Activated naive CD4-positive, alpha-beta T cell treated with anti-CD3 and anti-CD28 coated beads, Interleukin-2, amount 10 ng/mL, durations not matched to agents 7 days and 5 days (primary cell): ENCODE measurements at places on chromosomes 3 and 15.

DNA sequence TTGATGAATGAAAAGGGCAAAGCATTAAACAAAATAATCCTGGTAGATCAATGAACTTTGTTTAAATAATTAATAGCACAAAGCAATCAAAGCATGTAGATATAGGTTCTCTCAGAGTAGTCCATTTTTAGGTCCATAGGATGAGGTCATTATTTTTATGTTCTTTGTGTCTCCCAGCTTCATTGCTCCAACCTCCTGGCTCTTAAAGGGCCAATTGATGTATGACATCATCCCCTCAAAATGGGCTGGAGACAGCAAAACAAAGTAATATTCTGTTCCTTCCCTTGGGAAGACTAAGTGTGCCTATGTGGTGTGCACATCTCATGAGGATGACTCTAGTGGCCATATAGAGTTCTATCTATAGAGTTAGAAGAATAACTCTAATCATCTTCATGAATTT is 49.5 kb downstream of the HMG20A start:
- DNase-seq: no peak

DNA sequence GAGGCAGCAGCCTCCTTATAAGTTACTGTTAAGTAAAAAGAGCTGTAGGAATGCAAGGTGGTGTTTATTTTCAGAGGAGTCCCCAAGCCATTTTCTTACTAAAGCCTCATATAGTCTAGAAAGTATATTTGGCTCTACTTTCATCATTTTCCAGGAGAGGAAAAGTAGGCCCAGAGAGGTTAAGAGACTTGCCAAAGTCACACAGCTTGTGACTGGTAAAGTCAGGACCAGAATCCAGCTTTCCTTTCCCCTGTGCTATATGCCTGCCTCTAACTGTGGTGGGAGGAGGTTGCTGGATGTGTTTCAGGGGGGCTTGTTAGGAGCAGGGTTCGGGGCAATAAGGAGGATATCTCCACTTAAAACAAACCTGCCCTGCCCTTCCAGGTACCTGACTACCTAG is 7.2 kb upstream of the OGG1 start:
- DNase-seq: no peak

- DNase-seq: no peak
These were observed 46.7 kb downstream of the TMOD3 start for GRCh38 chr15:51876169-51876568.

GRCh38 chr15:81152339-81152738 is 18.3 kb downstream of the CFAP161 start:
- no peak for DNase-seq

- DNase-seq: no peak
These were observed 4.0 kb upstream of the SATB1 start for GRCh38 chr3:18428991-18429745.

DNA sequence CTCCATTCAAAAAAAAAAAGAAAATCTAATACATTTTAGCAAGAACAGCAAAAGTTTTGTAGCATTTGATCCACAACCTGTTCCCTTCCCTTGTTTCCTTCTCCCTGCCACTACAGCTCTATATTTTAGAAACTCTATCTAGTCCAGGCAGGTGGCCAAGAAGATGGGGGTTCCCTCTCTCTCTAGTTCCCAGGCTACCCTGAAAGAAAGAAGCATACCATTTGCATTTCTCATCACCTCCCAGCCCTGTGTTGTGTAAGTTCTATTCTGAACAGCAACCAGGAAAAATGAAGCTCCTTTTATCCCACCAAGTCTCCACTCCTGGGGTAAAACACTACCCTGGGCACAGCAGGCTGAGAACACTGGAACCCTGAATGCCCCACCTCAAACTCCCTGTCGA is 100.0 kb downstream of the PCCB start:
- no peak for DNase-seq

GRCh38 chr3:161028555-161029153 is 76.5 kb downstream of the B3GALNT1 start:
- no peak for DNase-seq
